ENCODE measurements at places on chromosomes 7 and 10.

GRCh38 chr7:95874541-95875265 is 102.3 kb downstream of the DYNC1I1 start:
- DNase-seq: no peak

DNA sequence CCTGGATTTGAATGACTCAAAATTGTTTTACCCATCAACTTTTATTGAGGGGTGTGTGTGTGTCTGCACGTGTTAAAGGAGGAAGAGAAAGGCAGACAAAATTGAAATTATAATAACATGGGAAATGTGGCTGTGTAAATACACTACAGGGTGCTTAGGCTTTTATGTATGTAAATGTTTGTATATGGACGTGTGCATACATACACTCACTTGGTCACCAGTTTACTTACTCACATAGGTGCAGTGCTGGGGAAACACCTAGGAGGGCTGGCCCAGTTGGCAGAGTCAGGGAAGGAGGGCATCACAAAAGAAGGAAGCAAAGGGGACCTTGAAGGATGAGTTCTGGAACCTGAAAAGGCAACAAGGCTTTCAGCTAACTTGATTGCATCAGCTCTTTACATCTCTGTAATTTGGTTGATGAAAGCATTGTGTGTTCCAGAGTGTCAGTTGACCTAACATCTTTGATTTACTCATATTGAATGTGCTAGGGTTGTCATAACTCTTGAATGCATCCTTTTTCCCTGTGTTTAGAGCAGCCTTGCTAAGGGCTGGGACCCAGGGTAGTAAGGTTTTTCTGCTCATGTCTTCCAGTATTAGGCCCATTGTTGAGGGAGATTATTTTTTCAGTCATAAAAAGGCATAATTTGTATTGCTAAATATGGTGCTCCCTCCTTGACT is 10.2 kb downstream of the WDR11 start:
- DNase-seq: peak; percentile 22

- DNase-seq: no peak
These were observed 106.7 kb downstream of the NRG3 start for GRCh38 chr10:81981724-81982123.

GRCh38 chr10:45514291-45515270 is 140.6 kb downstream of the ALOX5 start:
- no peak for DNase-seq

DNA sequence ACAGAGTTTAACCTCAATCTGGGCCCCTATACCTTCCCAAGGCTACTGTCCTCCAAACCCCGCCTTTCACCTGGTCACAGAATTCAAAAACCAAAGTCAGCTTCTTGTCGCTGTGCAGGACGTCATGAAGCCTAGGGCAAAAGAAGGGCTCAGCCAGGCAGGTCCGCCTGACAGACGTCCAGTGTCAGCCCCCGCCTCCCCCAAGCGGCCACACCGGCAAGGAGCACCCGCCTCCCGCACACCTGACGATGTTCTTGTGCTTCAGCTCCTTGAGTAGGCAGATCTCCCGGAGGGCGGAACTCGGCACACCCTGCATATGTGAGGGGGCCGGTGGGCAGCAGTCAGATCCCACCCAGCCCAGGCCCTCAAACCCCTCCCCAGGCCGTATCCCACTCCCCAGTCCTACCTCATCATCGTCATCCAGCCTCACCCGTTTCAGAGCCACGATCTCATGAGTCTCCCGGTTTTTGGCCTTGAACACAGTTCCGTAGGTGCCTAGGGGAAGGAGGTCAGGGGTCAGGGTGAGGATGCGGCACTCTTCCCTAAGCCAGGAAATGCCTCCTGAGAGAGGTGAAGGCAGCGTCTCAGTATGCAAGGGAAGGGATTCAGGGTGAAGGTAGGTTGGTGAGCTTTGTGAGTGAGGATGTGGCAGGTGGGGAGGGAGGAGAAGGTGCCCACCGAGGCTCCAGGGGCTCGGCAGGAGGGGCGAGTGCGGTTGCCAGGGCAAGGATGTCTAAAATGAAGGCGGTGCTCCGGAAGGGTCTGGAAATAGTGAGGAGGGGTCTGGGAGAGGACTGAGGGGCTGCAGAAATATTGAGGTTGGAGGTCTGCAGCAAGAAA is 811 bp downstream of the CDK5 start:
- DNase-seq: peak; percentile 38
